ENCODE measurements at places on chromosomes 13 and 19. TPM values are rescaled to one million over a fixed set of nuclear protein-coding genes. Genes with fewer than 3 reads are reported as not detected.

DNA sequence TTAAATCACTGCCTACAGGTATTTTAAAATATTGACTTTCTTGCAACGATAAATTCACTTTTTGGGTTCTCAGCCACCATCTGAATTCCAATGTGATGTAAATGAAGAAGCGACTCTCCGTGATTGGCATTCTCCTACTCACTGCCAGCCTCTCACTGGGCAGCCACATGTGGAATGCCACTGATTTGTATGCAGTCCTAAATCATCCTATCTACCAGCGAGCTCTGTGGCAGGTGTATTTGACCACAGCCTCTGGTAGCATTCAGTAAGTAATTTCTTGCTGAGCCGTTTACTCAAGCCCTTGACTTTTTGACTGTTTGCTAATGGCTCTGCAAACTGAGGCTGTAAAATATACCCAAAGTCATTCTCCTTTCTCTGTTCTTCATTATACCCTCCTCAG, 559.0 kb upstream of the SLC10A2 start:
- H3K4me3 ChIP-seq, result no peak overlapping the region
- H3K4me1 ChIP-seq, result no peaks in the 10 kb centered on the region

GRCh38 chr19:36136964-36137686, 2.7 kb upstream of the CAPNS1 start:
- no peak overlapping the region for H3K4me3 ChIP-seq
- DNase-seq, result no peak
- no peaks in the 10 kb centered on the region for H3K27me3 ChIP-seq
- H3K36me3 ChIP-seq, result peaks cover 11% of the 10 kb centered on the region
- no peak overlapping the region for H3K27ac ChIP-seq

GRCh38 chr13:94713561-94714182, 1.3 kb upstream of the SOX21 start:
- no peaks in the 10 kb centered on the region for H3K36me3 ChIP-seq
- H3K4me1 ChIP-seq, result peaks cover 12% of the 10 kb centered on the region
- peak overlapping the region; percentile 28 for H3K27ac ChIP-seq

DNA sequence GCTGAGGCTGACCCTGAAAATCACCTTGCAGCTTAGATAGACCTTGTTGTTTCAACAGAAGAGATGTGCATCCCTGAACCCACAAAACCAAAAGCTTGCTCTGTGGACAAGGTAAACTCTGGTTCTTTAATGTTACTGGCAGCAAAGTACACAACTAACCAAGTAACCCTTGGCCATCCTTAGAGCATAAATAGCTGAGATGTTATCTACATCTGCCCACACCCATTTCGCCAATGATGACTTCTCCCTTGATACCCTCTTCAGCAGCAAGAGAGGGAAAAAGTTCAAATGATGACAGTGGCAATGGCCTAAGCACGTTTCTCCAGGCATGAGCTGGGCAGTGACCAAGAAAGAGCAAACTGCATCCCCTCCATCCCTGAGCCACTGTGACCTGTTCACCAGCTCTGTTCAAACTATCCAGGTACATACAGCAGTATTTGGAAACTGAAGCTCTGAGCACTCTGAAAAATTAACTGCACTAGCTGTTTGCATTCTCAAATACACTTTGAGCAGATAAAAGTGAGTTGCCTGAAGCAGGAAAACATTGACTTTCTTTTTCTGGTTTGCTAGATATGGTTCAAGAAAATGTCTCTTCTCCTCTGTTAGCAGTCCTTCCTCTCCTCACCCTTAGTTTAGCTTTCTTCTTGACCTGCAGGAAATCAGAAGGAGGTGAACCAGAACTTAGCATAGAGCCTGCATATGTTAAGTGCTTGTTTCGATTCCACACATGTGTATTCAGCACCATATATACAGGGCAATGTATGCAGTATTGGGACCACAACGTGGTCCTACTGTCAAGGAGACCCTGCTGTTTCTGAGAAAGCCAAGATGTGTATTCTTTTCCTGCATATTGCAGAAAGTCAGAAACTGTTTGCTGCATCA, 231.7 kb downstream of the FOXO1 start:
- DNase-seq, result no peak
- H3K27ac ChIP-seq, result peak overlapping the region; percentile 63
- H3K4me3 ChIP-seq, result no peak overlapping the region
- H3K36me3 ChIP-seq, result peaks cover 6% of the 10 kb centered on the region
- peaks cover 49% of the 10 kb centered on the region for H3K4me1 ChIP-seq

- H3K4me1 ChIP-seq, result peaks cover 9% of the 10 kb centered on the region
- peak overlapping the region; percentile 48 for H3K4me3 ChIP-seq
- no peaks in the 10 kb centered on the region for H3K27me3 ChIP-seq
- H3K36me3 ChIP-seq, result peaks cover 1% of the 10 kb centered on the region
- DNase-seq, result peak; percentile 82
- no peak overlapping the region for H3K27ac ChIP-seq
Observed at GRCh38 chr19:2016041-2016807, 710 bp upstream of the BTBD2 start.

- H3K27me3 ChIP-seq, result peaks cover 4% of the 10 kb centered on the region
- no peak for DNase-seq
- no peak overlapping the region for H3K4me3 ChIP-seq
- no peaks in the 10 kb centered on the region for H3K36me3 ChIP-seq
- no peak overlapping the region for H3K27ac ChIP-seq
Observed at GRCh38 chr19:30446850-30447552, 74.8 kb downstream of the ZNF536 start.

DNA sequence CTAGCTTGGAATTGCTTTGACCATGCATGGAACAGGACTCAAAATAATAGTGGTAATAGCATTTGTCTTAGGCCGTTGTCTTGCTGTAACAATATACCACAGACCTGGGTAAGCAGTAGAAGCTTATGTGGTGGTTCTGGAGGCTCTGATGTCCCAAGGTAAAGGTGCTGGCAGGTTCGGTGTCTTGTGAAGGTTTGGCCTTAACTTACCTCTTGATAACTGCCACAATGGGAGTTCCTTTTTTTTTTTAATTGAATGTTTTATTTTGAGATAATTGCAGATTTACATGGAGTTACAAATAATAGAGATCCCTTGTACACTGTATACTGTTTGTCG, 5.8 kb downstream of the RPL21 start:
- no peak overlapping the region for H3K27ac ChIP-seq
- DNase-seq, result no peak
- H3K4me3 ChIP-seq, result no peak overlapping the region

DNA sequence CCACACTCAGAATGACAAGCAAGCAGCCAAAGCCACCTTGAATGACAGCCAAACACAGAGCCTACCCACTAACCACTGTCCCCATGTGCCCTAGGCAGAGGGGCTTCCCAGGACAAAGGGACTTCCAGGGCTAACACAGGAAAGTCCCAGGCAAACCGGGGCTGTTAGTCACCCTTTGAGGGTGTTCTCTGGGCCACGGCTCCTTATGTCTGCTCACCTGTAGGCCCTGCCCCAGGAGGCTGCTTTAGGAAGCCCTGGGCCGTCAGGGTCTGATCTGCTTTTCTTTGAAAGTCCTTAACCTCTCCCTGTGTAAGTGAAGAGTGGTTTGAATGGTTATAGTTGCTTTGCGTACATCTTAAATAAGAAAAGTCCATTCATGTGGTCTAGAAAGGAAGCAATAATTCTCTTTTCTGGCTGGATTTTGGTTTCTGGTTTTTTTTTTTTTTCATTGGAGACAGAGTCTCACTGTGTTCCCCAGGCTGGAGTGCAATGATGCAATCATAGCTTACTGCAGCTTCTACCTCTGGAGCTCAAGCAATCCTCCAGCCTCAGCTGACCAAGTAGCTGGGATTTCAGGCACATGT, 161.4 kb downstream of the EFNB2 start:
- no peaks in the 10 kb centered on the region for H3K36me3 ChIP-seq
- H3K4me1 ChIP-seq, result no peaks in the 10 kb centered on the region

DNA sequence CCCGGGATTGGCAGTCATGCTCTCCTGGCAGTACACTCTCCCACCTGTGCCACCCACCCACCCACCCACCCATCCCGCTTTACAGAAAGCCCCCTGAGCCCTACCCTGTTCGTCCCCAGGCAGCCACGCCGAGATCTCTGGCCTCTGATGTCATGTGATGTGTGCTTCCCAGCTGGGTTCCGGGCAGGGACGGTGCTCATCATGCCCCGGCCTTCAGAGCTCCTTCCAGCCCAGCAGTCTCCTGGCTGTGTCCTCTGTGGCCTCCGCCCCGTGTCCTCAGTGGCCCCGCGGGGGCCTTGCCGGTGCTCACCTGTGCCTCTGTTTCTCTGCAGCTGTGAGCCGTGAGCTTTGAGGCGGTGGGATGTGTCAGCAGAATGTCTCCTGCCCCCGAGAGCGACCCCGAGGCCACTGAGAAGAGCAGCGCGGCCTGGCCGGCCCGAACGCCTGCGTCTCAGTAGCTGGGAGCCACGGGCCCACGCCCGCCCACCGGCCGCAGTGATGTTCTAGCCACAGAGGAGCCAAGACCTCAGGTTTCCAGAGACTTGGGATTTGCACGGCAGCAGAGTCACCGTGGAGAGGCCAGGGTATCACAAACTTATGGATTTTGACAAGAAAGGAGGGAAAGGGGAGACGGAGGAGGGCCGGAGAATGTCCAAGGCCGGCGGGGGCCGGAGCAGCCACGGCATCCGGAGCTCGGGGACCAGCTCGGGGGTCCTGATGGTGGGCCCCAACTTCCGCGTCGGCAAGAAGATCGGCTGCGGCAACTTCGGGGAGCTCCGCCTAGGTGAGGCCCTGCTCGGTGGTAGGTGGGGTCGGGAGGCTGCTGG, 28.4 kb downstream of the CSNK1G2 start:
- no peak overlapping the region for H3K27ac ChIP-seq
- DNase-seq, result no peak
- no peaks in the 10 kb centered on the region for H3K27me3 ChIP-seq
- H3K4me3 ChIP-seq, result no peak overlapping the region
- peaks cover 18% of the 10 kb centered on the region for H3K4me1 ChIP-seq

DNA sequence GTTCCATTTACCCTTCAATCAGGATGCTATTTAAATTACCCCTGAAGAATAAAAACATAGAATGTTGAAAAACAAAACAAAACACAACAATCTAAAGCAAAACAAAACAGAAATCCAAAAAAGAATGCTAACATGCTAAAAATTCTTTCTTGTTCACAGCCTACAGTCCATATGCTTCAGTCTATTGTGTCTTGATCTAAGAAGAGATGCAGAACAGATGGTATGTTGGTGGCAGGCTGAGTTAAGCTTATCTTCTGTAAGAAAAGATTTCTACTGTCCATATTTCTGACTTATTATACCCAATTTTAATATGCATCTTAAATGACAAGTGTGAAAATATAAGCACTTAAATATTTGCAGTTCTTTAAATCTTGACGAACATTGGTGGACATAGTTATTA, 356.1 kb upstream of the SLITRK1 start:
- H3K27ac ChIP-seq, result no peak overlapping the region
- no peak for DNase-seq
- no peaks in the 10 kb centered on the region for H3K36me3 ChIP-seq
- H3K27me3 ChIP-seq, result no peaks in the 10 kb centered on the region
- no peak overlapping the region for H3K4me3 ChIP-seq
- H3K4me1 ChIP-seq, result no peaks in the 10 kb centered on the region

- no peaks in the 10 kb centered on the region for H3K4me1 ChIP-seq
- no peaks in the 10 kb centered on the region for H3K36me3 ChIP-seq
- H3K4me3 ChIP-seq, result no peak overlapping the region
- DNase-seq, result no peak
- H3K27ac ChIP-seq, result no peak overlapping the region
- no peaks in the 10 kb centered on the region for H3K27me3 ChIP-seq
Observed at GRCh38 chr19:28422046-28422445, 790.9 kb downstream of the UQCRFS1 start.

- H3K4me1 ChIP-seq, result peaks cover 4% of the 10 kb centered on the region
- DNase-seq, result no peak
- peaks cover 56% of the 10 kb centered on the region for H3K27me3 ChIP-seq
- H3K4me3 ChIP-seq, result no peak overlapping the region
Observed at GRCh38 chr13:95547531-95548167, 4.9 kb upstream of the CLDN10 start.

GRCh38 chr13:73782450-73783449, 351.5 kb downstream of the KLF12 start:
- no peaks in the 10 kb centered on the region for H3K27me3 ChIP-seq
- H3K4me3 ChIP-seq, result no peak overlapping the region
- no peaks in the 10 kb centered on the region for H3K4me1 ChIP-seq
- DNase-seq, result no peak

The ZIC2 gene
- 1.6 TPM for total RNA-seq

The RASGRP4 gene
- 1.6 TPM for total RNA-seq

The DCT gene
- total RNA-seq, result 0.06 TPM

The EID2B gene
- 4.7 TPM for total RNA-seq
